ENCODE measurements at places on chromosomes 6 and 20.

- no peak for DNase-seq
Observed at GRCh38 chr6:122809001-122809400, 19.9 kb downstream of the SMPDL3A start.

- DNase-seq, result no peak
Observed at GRCh38 chr6:169714178-169714577, 10.1 kb downstream of the PHF10 start.

DNA sequence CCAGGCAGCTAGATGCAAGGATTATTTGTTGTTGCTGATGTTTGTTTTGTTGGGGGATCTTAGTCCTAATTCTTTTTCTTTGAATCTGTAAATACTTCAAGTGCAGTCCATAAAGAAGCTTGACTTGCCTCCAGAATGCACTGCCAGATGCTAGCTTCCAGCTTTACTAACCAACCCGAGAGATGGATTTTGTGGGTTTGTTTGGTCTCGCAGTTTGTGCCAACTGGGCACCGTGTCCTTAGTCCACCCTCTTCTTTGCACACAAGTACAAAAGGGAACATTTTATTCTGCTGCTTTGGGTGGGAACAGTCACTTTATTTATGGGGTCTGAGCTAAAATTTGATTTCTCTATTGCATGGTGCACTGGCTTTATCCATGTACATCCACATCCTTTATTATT, 212.0 kb downstream of the PLCB1 start:
- DNase-seq, result no peak

GRCh38 chr6:85810558-85810957, 167.9 kb upstream of the SYNCRIP start:
- DNase-seq, result no peak

GRCh38 chr6:149108749-149109100, 208.8 kb upstream of the TAB2 start:
- no peak for DNase-seq

- no peak for DNase-seq
Observed at GRCh38 chr20:32661820-32662528, 11.8 kb downstream of the C20orf203 start.

GRCh38 chr6:98947411-98948292, at the start of gene FBXL4:
FBXL4 (minus strand) TSS chr6:98947946; CDS start chr6:98926988, 20,958 bp downstream.
- peak; percentile 44 for DNase-seq

DNA sequence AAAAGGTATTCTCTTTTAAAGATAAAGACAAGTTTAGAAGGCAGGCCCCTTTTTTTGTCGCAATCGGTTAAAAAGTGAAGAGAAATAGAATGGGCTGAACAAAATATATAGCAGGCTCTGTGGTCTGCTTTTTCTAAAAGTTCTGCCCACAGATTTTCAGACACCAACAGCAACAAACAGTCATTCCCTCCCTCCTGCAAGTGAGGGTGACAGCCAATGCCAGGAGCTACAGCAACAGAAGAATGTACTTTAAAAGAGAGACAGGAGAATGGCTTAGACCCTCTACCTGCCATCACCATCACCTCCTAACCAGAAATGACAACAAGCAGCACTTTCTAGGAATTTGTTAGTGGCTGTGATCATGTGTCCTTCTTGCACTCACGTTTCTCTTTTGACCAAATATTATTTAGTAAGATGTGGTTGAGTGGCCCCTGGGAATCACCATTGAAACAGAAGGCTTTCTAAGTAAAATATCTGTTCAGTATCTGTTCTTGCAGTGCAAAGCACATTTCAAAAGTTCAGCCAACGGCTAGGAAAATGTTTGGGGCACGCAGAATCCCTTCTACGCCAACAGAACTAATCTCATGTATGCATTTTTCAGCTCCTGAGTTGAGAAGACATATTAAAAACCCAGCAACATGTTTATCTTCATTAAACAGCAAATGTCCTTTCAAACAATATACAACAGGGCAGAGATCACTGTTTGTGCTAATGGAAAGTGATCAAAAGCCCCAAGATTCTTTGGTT, 248.5 kb downstream of the ATXN1 start:
- no peak for DNase-seq

DNA sequence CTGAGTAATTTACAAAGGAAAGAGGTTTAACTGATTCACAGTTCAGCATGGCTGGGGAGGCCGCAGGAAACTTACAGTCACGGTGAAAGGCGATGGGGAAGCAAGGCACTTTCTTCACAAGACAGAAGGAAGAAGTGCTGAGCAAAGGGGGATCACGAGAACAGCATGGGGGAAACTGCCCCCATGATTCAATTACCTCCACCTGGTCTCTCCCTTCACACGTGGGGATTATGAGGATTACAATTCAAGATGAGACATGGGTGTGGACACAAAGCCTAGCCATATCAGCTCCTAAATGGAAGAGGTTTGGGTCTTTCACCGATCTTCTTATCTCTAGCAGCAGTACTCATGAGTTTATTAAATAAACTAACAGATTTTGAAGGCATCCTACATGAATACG, 152.9 kb upstream of the RUNX2 start:
- DNase-seq, result no peak

DNA sequence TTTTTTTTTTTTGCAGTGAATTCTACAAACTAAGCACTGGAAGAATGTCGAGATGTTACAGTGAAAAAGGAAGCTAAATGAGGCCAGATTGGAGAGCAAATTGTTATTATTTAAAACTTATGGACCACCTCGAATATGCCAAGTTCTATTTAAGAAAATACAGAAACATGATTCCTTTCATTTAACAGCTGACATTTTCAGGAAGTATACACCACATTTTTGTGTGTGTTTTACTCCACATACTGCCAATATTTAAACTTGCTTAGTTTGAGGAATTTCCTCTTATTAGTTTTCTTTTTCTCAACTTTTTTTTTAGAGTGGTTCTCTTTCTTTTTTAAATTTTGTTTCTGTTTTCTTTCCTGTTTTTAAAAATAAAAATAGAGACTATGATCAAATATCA, 37.0 kb upstream of the GCLC start:
- DNase-seq, result no peak

DNA sequence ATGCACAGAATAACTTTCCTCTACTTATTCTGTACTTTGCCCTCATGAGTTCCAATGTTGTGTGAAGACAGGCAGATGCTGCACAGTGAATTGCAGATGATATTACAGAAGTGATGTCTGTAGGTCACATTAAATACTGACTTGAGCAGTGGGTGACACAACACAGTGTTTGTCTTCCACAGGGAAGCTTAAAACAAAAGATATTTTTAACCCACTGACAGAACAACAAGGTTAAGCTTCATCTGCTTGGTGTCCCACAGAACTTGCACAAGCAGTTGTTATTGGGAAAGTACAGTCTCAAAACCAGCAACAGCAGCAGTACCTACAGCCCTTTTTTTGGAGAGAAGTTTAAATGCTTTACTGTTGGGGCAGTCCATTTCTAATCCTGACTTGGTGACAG, 10.5 kb downstream of the SUMO4 start:
- DNase-seq, result no peak

- DNase-seq, result no peak
Observed at GRCh38 chr6:26367114-26367513, 2.1 kb downstream of the BTN3A2 start.

- DNase-seq, result no peak
Observed at GRCh38 chr6:157167837-157168236, 155.5 kb downstream of the TMEM242 start.

DNA sequence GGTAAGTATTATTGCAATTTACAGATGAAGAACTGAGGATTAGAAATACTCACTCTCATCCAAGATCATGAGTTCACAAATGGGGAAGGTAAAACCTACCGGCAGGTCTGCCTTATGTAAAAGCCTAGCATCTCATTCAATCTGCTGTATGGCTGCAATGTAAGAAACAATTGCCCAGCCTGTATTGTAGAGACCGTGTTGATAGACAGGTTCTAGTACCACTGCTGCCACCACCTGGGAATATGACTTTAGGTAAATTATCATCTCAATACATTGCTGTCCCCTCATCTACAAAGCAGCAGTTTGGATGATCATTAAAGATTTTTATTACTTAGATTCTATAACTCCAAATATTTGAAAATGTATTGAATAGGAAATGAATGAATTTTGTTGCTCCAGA, 23.3 kb upstream of the ARHGAP18 start:
- DNase-seq, result no peak

- DNase-seq, result no peak
Observed at GRCh38 chr6:159440349-159440748, 252.7 kb downstream of the SOD2 start.

DNA sequence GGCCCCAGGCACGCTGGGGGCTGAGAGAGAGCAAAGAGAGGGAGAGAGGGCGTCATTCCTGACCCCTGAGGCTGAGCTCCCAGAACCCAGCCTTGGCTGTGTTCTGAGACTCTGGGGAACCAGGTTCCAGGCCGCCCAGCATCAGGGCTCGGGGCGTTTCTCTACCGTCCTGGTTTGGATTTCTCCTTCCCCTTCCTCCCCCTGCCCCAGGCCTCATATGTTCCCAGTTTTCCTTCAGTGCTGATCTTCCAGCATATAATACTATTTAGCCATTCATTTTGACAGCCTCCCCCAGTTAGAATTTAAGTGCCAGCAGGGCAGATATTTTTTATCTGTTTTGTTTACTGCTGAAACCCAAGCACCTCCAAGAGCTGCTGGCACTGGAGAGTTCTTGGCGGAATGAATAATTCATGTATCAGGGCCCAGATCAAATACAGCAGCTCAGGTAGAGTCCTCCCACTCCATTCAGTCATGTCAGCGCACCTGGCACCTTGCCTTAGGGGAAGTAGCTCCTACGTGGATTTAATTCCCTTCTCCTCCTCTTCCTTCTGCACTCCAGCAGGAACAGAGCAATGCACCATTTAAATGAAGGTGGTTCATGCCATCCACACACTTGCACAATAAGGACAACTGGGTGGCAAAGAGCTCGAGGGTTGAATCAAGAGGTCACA, 23.4 kb upstream of the FRMD1 start:
- DNase-seq, result no peak

GRCh38 chr20:62489186-62489931, 13.6 kb upstream of the GATA5 start:
- no peak for DNase-seq

GRCh38 chr6:84072442-84072997, 38.9 kb downstream of the MRAP2 start:
- DNase-seq, result no peak

GRCh38 chr20:38113401-38114325, 51.4 kb downstream of the TGM2 start:
- no peak for DNase-seq

GRCh38 chr20:47174456-47175243, 181.8 kb downstream of the ZMYND8 start:
- no peak for DNase-seq

- peak; percentile 23 for DNase-seq
Observed at GRCh38 chr6:74044417-74045096, 348.6 kb downstream of the CD109 start.

GRCh38 chr20:34871966-34872621, 562 bp downstream of the GGT7 start:
- no peak for DNase-seq

DNA sequence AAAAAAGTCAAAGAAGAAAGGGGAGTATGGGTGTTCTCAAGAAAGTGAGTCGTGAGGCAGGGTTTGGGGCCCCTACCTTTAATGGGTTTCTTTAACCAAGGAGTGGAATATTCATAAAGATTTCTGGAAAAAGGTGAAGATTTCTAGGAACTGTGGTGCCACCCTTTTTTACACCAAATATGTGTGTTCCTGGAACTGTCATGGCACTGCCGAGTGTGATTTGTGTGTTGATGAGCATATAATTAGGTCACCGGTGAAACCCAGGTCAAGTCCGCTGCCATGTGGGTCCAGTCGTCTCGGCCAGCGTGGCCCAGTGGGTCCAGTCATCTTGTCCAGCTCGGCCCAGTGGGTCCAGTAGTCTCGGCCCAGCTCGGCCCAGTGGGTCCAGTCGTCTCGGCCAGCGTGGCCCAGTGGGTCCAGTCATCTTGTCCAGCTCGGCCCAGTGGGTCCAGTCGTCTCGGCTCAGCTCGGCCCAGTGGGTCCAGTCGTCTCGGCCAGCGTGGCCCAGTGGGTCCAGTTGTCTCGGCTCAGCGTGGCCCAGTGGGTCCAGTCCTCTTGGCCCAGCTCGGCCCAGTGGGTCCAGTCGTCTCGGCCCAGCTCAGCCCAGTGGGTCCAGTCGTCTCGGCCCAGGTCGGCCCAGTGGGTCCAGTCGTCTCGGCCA, 8.3 kb upstream of the EEF1A2 start:
- DNase-seq, result no peak

GRCh38 chr20:21189761-21190523, 64.1 kb downstream of the KIZ start:
- no peak for DNase-seq

DNA sequence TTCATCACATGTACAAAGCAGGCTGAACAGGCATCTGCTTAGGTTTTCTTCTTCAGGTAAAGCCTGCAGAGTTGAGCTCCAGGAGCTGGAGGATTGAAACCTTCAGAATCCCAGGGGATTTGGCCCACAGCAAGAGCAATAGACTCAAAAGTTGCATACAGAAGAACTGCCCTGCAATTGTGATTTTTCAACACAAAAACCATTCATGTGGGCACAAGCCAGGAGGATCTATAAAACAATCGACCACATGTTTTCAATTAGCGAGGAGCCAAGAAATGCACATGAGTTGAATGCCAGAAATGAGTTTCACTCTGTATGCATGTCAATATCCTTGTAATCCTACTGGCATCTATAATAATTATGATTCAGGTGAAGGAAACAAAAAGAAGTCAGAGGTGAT, 576.4 kb downstream of the HDGFL1 start:
- peak; percentile 40 for DNase-seq

GRCh38 chr20:33896509-33896908, 85.4 kb downstream of the CHMP4B start:
- peak; percentile 31 for DNase-seq

DNA sequence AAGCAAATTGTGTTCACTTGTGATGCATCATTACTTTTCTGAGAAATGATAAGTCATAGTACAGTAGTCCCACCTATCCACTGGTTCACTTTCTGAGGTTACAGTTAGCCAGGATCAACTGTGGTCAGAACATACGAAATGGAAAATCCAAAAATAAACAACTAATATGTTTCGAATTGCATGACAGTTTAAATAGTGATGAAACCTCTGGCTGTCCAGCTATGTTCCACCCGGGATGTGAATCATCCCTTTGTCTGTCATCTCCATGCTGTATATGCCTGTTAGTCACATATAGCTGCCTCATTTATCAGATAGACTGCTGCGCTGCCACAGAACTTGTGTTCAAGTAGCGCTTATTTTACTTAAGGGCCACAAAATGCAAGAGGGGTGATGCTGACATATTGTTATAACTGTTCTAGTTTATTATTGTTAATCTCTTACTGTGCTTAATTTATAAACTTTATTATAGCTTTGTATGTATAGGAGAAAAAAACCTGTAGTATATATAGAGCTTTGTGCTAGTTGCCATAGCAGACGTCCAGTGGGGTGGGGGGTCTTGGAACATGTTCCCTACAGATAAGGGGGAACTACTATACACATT, 29.2 kb downstream of the AFDN start:
- DNase-seq, result peak; percentile 65

DNA sequence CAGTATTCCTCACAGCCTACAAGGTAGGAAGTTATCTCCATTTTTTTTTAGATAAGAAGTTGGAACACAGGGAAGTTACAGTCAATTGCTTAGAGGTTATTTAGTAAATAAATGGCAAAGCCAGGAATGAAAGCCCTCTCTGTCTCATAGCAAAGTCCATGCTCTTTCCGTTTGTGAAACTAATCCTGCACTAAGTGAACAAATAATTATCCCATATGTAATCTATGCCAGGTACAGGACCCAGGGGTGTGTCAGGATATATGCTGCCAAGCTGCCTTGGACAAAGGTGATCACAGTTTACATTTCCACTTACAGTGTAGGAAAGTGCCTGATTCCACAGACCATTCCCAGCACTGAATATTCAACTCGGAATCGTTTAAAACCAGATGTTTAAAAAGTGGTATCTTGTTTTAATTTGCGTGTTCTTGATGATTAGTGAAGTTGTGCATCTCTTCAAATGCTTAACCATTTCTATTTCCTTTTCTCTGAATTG, 13.6 kb upstream of the GMDS start:
- DNase-seq, result no peak

Measured in GM04504 (cell line).